Activated CD4-positive, CD25-positive, alpha-beta regulatory T cell treated with anti-CD3 and anti-CD28 coated beads, Interleukin-2, amount 50 U/mL, for 24 hours (primary cell): ENCODE measurements at places on chromosomes 6 and 20.

GRCh38 chr20:49230021-49230420 lies 10.8 kb downstream of the DDX27 start:
- ATAC-seq = no peak

- no peak for ATAC-seq
Observed at GRCh38 chr6:111828809-111829208, 44.4 kb downstream of the FYN start.

- no peak for ATAC-seq
Observed at GRCh38 chr6:157811476-157812173, 11.4 kb upstream of the SNX9 start.

DNA sequence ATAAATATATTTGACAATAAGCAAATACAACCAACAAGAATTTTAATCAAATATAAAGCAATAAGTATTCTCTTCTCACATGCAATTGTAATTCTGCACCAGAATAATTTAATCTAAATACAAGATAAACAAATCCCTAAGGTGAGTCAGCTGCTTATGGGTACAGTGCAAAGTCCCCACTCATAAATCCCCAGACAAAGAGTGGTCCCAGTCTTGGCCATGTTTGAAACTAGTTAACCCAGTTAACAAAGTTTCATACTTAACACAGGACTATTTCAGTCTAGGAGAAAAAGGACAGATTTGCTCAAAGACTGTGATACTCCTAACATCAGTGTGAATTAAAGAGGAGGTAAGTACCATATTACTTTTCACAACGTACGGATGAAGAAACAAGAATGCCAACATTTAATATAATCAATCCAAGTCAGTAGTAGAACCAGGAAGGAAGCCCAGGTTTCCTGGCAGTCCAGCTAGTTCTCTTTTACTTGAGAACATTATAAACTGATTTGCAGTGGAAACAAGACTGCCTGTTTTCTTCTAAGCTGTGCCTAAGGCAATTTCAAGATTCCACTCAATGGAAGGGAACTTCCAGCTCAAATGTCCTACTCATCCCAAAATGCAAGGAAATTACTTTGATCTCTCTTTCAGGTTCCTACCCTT lies 10.4 kb downstream of the SAMD3 start:
- no peak for ATAC-seq

- no peak for ATAC-seq
Observed at GRCh38 chr6:138653435-138653834, 120.1 kb upstream of the CCDC28A start.

GRCh38 chr6:36098920-36099647 lies 31.2 kb upstream of the MAPK13 start:
- ATAC-seq = no peak

- ATAC-seq = no peak
Observed at GRCh38 chr6:169208011-169208410, 45.6 kb downstream of the THBS2 start.

GRCh38 chr6:88545991-88546390 lies 379.8 kb upstream of the CNR1 start:
- ATAC-seq = no peak

DNA sequence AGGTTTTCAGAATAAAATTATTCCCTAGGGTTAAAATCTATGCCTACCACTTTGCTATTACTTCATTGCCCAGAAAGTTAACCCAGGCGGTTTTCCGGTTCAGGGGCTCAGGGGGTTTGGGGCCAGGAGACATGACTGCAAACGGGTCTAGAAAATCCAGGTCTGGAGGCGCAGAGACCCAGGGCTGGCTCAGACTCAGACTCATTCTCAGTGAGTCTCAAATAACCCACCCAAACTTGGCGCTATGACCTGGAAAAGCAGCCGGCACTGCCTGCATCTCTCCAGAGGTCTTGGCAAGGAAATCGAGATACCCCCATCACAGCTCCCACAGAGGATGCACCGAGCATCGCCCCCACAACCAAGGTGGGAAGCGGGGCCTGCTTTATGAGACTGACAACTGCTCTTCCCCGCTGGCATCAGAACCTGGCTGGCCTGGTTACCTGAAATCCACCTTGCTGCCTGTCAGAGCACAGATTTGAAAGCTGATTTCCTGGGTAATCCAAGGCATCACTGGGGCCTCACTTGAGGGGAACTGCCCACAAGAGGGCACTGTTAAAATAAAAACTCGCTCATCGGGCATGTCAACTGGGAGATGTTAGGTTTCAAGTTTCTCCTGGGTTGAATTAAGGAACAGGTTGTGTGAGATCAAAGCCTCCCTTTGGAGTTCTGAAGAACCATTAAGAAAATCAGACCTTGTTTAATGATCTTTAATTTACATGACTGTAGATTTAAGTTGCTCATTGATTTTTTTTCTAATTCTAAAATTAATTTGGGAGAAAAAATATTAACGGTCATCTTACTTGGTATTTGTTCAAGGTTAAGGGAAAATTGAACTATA lies 55.1 kb downstream of the KIF16B start:
- ATAC-seq = no peak

DNA sequence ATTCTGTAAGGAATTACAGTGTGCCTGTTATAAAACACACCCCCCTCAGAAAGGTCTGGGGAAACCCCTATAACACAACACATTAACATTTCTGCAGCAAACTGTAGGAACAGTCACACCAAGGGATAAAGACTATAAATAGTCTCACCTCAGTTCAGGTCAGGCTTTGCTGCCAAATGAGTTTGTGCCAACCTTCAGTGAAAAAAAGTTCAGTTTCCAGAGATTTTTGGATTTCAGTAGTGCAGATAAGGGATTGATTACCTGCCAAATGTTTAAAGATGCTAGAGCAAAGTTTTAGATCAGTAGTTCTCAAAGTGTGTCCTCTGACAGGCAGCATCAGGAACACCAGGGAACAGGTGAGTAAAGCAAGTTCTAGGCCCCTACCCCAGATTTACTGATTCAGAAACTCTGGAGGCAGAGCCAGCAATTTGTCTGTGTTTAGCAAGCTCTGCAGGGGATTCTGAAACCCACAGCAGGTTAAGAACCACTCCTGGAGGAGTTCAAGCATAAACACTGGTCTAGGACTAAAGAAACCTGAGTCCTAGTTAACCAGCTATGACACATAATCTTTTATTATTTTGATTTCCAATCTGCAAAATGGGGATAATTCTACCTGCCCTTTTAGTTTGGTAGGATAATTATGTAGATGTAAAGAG lies 111.0 kb downstream of the RCAN2 start:
- no peak for ATAC-seq

- no peak for ATAC-seq
Observed at GRCh38 chr6:138001750-138002349, 105.4 kb downstream of the PERP start.

GRCh38 chr6:125528621-125529041 lies 220.8 kb upstream of the HEY2 start:
- ATAC-seq = no peak

DNA sequence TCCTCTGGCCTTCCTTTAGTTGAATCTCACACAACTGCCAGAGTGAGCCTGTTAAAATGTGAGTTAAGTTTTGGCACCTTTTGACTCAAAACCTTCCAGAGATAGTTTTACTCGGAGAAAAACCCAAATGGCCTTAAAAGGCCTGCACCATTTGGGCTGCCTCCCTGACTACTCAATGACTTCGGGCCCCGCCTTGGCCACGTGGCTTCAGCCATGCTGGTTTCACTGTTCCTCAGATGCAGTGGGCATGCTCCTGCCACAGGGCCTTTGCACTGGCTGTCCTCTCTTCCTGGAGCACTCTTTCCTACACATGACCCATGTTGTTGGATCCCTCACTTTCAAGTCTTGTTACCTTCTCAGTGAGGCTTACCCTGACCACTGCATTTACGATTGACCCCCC lies 18.3 kb downstream of the VEGFA start:
- ATAC-seq = no peak

GRCh38 chr20:12927489-12927888 lies 81.3 kb upstream of the SPTLC3 start:
- no peak for ATAC-seq

DNA sequence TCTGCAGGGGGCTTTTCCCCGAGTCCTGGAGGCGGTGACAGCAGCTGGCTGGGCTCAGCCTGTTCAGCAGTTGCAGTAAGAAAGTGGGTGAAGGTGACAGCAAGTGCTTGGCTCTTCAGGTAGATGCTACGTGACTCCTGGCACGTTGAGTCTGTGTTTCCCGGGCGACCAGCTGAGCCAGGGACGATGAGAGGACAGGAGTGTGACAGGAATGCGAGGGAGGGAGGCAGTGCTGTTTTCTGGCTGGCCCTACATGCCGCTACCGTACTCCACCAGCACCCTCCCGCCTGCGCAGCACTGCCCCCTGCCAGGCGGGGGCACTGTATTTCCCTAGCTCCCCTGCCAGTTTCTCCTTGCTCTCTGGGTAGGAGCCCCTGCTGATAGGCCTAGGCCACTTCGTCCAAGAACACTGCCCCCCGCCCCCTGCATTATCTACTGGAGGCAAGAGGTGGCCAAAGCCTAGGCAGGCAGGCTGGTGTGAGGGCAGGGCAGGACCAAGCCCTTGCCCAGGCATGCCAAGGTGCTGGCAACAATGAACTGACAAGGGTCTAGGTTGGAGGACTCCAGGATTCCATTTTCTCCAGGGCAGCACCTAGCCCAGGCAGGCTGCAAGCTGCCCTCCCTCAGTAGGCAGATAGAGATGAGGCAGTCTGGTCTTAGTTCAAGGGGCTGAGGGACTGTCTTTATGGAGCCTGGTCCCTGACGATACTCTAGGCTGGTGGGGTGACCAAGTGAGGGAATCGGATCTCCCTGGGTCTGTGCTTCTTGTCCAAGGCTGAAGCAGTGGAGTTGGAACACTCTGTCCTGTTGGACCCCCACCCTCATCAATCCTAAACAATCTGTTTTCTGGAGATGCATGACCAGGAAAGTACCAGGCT lies 19.2 kb downstream of the MRPS18A start:
- ATAC-seq = peak; percentile 50
